ENCODE measurements at places on chromosomes 5 and 9.

GRCh38 chr5:17316970-17317459 lies 99.6 kb downstream of the BASP1 start:
- no peak for DNase-seq

GRCh38 chr9:72817413-72817812 lies 135.4 kb downstream of the ALDH1A1 start:
- no peak for DNase-seq

DNA sequence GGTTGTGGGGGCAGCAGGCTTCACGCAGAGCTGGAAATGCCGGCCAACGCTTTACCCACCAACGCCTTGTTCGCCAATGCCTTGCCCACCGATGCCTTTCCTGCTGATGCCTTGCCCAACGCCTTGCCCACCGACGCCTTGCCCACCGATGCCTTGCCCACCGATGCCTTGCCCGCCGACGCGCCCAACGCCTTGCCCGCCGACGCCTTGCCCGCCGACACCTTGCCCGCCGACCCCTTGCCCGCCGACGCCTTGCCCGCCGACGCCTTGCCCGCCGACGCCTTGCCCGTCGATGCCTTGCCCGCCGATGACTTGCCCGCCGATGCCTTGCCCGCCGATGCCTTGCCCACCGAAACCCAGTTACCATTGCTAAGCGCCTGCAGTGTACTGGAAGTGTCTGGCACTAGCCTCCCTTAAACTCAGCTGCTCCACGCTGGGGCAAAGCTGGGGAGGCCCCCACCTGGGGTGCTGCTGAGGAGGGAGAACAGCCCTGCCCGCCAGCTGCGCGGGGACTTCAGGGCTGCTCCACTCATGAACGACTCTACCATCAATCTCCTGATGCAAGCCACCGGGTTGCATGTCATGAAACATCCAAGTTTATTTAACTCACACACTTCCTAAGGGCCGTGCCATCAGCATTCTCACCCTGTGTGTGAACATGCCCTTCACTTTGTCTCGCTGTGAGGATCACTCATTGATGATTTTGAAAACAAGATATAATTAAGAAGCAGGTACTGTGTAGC lies 1.8 kb downstream of the SLC6A18 start:
- DNase-seq = no peak

DNA sequence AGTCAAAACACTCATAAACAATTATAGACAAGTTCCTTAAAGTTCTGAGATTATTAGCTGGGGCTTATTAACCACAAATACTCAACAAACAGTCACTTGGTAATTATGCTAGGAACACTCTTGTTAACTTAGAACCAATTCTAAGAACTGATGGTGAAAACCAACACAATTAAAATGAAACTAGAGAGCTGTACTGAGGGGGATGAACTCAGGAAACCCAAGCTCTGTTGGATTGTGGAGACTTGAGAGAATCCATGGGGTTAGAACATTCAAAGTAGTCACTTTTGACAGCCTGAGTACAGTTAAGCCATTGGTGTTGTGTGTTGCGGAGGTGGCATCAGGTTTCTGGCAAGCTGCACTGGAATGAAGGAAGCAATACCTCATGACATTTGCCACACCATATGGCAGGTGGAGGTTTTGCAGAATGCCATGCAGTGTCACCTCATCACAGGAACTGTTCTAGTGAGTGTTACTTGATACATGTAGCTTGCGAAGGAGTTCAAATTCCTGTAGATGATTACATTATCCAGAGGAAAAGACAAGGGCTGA lies 480.9 kb upstream of the CD180 start:
- no peak for DNase-seq

DNA sequence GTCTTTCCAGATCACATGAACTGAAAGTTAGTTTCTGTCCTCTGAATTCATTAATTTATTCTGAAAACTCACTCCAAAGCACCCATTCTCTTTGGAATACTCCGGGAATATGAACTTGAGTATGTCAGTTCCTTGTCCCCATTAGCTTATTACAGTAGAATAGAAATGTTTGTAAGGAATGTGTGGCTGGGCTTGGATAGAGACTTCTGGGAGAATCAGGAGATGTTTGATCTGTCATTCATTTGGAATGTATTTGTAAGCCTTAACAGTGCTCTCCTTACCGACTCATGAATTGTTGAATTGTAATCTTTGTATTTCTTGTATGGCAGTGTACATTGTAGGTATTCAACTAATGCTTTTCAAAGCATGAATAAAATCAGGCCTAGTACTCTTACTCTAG lies 548.4 kb downstream of the LRRC70 start:
- DNase-seq = peak; percentile 44

GRCh38 chr9:91935805-91936514 lies 14.1 kb downstream of the ROR2 start:
- DNase-seq = no peak

- DNase-seq = no peak
These were observed 149.5 kb upstream of the LHFPL2 start for GRCh38 chr5:78797936-78798672.

DNA sequence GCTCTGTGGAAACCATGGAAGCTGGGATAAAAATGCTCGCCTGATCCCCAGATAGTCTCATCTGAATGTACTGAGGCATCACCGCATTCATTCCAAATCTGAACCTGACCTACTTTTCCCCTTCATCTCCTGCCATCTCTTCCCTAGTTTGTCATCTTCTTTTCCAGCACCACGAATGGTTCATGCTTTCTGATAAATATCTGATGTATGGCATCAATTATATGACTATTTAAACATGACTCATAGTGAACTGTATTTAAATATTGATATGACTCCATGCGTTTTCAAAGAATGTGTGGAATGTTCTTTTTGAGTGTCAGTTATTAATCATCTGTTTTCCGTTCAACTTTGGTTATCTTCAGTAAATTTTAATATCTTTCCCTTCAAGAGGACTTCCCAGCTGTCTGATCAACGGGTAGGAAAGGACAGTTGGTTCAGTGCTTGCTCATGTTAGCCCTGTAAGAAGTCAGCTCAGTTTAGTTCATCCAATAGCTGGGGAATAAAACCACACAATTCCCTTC lies 21.1 kb downstream of the BASP1 start:
- DNase-seq = peak; percentile 77

DNA sequence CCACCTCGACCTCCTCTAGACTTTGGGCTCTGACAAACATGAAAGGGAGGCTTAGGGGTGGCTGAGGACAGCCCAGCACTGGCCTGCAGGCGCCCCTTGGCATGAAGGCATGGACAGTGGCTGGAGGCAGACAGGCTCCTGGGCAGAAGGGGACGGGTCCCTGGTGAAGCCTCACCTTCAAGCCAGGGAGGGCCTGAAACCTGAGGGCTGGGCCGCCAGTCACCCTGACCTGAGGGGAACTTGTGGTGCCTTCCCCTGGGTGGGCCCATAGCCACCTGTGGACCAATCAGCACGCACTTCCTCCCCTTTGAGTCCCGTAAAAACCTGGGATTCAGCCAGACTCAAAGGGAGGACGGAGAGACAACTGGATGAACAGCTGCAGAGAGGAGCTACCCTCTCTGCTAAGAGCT lies 90.4 kb upstream of the PUM3 start:
- no peak for DNase-seq

GRCh38 chr5:159525117-159525516 lies 194.8 kb upstream of the IL12B start:
- DNase-seq = no peak

- no peak for DNase-seq
These were observed 153.9 kb downstream of the SMC2 start for GRCh38 chr9:104247899-104248460.

DNA sequence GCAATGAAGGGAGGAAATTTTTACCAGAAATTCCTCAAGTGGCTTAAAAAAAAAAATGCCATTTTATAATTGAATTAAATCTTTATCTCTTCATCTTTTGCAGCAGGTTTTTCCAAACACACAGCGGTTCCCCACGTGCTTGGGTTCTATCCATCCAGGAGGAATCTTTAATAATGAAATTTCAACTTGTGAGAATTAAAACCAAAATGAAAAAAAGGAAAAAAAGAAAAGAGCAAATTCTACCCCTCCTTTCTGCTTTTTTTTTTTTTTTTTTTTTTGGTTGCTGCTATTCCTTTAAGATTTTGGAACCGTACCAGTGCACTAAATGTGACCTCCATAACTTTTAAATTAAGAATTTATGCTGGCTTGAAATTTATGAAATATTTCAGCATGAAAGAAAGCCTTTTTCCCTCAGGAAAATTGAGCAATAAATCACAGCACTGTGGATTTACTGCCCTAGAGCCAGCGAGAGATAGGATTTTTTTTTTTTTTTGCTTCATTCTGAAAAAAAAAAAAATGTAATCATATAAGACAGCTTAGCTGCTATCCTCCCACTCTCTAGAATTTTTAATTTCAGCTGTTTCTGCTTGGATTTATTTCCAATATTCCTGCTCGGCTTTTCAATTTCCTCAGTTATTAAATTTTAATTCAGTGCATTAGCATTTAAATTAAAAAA lies 88.5 kb downstream of the ZNF618 start:
- no peak for DNase-seq

- no peak for DNase-seq
These were observed 113.9 kb downstream of the DCP2 start for GRCh38 chr5:113090336-113091106.

DNA sequence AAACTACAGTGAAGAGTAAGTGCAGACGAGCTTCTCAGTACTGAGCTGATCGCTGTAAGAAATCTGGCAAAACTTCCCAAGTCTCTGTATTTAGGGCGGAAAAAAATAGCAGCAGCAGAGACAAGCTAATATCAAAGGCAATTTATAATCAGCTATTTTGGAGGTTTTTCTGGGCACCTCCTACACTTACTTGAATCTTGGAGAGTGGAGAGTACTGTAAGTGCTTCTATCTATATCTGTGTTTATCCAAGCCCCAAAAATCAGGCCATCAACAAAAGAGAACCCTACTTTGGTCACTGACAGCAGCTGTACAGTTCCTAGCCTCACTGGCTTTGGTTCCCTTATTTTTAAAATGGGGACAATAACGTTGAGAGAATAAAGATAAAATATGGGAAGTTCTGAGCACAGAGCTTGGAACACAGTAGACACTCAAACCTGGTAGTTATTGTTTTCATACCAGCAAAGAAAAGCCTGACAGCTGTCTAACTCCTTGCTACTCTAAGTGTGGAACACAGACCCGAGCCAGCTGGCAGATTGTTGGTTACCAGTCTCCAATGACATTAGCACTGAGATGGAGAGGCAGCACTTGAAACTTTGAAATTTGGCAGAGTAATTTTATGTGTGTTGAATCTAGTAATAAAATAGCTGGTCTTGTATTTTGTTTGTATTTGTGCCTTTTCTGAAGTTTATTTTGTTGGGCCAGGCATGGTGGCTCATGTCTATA lies 96.0 kb upstream of the SLC28A3 start:
- no peak for DNase-seq

GRCh38 chr5:132258102-132259068 lies 889 bp downstream of the PDLIM4 start:
- DNase-seq = peak; percentile 70

DNA sequence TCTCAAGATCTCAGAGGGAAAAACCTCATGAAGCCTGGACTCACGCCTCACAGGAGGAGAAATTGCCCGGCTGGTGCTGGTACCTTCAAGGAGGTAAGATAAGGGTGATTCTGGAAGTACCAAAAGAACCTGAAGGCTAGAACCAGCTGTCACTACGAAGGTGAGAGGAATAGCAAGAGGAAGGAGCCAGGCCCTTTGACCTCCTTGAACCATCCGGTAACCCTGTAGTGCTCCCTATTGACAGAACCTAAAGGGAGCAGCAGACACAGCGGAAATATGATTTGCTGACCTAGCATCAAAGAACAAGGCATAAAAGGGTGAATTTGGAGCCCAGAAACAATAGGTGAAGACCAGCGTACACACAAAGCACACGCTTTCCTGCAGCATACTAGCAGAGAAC lies 92.2 kb downstream of the DOCK8 start:
- no peak for DNase-seq

DNA sequence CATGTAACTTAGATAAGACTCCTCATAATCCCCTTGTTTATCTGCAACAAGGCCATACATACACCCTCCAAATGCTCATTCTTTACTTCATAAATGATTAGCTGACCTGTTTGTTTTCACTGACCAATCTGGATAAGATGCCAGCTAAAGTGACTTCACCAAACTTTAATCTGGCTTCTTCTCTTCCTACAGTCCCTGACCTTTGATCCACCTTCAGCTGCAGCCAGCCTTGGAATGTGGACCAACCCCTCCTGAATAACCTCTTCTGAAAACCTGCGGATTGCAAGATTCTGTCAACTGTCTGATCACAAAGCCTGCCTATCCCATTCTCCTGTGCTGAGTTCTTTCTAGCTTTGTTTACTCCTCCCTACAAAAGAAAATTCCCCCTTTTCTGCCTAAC lies 476.8 kb downstream of the LRRC70 start:
- no peak for DNase-seq

- DNase-seq = no peak
These were observed 81.7 kb upstream of the LMX1B start for GRCh38 chr9:126532019-126532462.

- DNase-seq = no peak
These were observed 7.3 kb downstream of the CNTRL start for GRCh38 chr9:121082075-121082474.

GRCh38 chr5:163807781-163808180 lies 302.4 kb downstream of the MAT2B start:
- DNase-seq = no peak

GRCh38 chr5:132102101-132102701 lies 28.6 kb downstream of the CSF2 start:
- no peak for DNase-seq

GRCh38 chr5:149886692-149887470 lies 57.7 kb downstream of the PDE6A start:
- DNase-seq = no peak

DNA sequence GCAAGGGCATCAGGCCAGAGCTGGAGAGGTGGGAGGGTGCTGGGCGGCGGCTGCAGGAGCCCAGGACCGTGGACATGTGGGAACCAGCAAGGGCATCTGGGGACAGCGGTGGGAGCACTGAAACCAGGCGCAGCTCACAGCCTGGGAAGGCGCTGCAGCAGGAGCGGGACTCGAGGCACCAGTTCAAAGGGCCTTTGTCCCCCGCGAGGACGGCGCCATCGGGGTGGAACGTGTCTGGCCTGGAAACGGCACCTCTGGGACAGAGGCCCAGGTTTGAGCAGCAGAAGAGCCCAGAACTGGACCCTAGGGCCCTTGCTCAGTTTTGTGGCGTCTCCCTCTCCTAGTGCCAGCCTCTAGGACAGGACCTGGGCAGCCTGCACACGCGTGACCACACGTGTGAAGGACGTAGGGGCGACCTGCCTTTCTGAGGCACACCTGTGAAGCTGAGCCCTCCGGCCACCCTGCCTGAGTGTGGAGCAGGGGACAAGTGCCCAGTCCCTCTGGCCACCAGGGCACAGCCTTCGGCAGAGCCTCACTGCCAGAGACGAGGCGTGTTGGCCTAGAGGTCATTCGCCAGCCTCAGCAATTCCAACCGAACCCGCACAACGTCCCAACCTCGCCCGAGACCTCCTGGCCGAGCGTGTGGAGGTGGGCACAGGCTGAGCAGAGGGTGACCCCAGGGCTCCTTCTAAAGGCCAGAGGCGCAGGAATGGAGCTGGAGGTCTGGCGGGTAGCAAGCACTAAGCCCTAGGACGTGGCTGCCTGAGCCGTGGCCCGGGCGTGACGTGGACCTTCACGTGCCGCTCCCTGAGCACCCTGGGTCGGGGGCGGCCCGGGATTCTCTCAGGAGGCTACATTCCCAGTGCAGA lies 2.2 kb upstream of the TMEM210 start:
- DNase-seq = no peak

GRCh38 chr9:133340256-133340655 lies 4.3 kb upstream of the SURF6 start:
- DNase-seq = no peak

Data from RWPE1 (cell line).